ENCODE measurements at places on chromosomes 4 and X.

- peak; percentile 1 for DNase-seq
These were observed 81.5 kb upstream of the F9 start for GRCh38 chrX:139448996-139449395.

DNA sequence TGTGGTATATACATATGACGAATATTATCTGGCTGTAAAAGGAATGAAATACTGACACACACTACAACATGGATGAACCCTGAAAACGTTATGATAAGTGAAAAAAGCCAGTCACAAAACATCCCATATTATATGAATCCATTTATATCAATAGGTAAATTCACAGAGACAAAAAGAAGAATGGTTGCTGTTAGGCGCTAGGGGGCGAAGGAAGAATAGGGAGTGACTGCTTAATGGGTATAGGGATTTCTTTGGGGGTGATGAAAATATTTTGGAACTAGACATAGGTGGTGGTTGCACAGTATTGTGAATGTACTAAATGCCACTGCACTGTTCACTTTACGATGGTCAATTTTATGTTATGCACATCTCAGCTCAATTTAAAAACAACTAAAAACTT lies 96.4 kb upstream of the EGFL6 start:
- no peak for DNase-seq

- peak; percentile 25 for DNase-seq
These were observed 22.1 kb downstream of the NAP1L5 start for GRCh38 chr4:88675543-88675942.

- DNase-seq: no peak
These were observed 25.5 kb upstream of the GPAT3 start for GRCh38 chr4:83510442-83510841.

GRCh38 chr4:8317474-8317873 lies 47.9 kb downstream of the HTRA3 start:
- DNase-seq: no peak

DNA sequence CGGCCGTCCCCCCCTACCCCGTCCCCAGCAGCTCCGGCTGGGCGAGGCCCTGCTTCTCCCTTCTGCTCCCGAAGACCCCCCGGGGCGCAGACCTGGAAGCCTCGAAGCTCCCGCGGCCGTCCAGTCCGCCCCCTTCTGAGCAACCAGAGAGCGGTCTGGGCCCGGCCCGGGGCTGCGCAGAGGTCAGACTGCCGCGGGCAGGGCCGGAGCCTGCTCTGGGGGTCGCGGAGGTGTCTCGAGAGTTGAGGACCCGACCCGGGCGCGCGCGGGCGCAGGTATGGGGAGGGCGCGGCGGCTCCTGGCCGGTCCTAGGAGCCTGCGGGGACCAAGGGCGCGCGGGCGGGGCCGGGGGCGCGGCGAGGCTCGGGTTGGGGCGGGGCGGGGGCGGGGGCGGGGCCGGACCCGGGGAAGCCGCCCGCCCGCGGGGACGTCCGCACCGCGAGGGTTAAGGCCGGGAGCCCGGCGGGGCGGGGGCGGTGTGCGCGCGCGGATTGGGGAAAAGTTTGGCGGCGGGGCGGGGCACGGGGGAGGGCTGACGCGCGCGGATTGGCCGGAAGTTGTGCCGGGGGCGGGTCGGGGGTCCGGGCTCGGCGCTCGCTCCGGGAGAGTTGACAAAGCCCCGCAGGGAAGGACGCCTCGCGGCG lies at the start of gene FGFRL1:
TSS of gene FGFRL1 (plus strand) at position 605 of the 644 bp plus-strand sequence. CDS start 860 bp downstream, outside the sequence.
- peak; percentile 87 for DNase-seq

Measured in choroid plexus epithelial cell (primary cell).